ENCODE measurements at places on chromosomes 6 and 20.

GRCh38 chr6:13373488-13373886 lies 45.1 kb upstream of the TBC1D7 start:
- no peak for DNase-seq

DNA sequence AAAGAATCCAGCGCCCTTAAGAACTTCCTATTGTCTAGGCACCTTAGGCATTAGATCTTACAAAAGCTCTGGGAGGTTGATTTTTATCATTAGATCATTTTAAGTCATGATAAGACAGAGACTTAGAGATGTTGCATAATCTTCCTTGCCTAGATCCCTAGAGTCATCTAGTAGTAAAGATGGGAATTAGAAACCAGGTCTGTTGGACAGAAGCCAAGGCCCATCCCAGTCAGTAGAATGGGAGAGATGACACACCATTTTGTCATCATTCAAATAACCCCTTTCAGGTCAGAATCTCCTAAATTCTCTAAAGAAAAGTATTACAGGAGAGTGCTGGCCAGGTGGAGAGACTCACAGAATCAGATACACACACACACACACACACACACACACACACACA lies 579.1 kb downstream of the BMP2 start:
- no peak for DNase-seq

DNA sequence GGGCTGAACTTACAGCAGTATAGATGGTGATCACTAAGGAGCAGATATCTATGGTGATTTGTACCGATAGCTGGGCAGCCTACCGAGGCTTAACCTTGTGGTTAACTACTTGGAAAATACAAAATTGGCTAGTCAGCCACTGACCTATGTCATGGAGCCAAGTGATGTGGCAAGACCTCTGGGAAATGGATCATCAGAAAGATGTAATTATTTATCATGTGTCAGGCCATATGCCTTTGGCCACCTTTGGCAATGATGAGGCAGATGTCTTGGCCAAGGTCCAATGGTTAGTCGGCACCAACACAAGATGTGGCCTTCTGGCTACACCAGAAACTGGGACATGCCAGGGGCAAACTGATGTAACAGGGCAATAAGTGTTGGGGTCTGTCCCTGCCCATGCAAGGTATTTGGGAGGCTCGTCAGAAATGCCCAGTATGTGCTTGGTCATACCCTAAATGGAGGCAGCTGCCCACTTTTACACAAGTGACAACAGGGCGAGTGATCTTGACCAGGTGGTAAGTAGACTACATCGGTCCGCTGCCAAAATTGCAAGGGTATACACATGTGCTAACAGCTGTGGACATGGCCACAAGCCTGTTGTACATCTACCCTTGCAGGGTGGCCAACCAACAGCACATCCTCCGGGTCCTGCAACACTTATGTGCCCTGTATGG lies 30.1 kb downstream of the HDDC2 start:
- no peak for DNase-seq

GRCh38 chr6:2752477-2753109 lies 1.9 kb upstream of the MYLK4 start:
- no peak for DNase-seq

GRCh38 chr6:80969439-80969838 lies 783.0 kb downstream of the TENT5A start:
- no peak for DNase-seq

- no peak for DNase-seq
These were observed 8.0 kb downstream of the RNF217 start for GRCh38 chr6:124970243-124970642.

DNA sequence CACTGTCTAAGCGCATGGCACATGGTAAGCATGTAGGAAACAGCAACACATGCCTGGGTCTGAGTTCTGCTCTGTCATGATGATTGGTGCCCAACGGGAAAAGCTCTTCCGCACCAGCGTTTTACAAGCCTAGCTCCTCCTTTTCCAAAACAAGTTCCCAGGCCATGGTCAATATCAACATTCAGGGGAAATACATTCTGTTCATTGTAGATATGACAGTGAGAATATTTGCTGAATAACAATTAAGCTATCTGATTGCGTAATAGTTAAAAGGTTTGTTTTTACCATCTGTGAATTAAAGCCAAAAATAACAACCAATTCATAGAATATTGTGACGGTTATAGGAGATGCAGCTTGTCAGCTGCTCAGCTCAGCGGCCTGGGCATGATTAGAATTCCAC lies 404.3 kb upstream of the SLC35B3 start:
- DNase-seq, result no peak

DNA sequence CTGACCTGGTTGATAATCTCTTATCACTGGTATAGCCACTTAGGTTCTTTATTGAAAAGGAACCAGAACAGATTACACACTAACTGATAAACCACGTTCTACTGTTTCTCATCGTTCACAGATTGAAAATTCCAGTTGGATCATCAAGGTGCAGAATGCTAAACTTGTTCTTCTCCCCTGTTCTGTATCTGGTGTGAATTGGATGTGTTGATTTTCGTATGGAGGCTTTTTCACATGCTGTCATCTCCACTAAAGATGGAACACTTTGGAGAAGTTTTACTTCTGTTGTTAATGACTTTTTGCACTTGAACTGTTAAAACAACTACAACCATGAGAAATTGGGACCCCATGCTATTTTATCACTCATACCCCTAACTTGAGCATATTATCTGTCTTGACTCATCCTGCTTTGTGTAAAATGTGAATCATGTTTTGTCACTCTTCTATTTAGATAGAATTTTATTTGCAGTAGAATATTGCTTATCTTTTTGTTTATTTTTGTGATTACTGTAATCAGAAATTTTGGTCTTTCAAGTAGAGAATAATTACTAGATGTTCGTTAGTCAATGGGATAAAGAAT lies 17.5 kb downstream of the VAPB start:
- no peak for DNase-seq

GRCh38 chr20:61119794-61120410 lies 132.2 kb upstream of the CDH4 start:
- DNase-seq, result no peak

DNA sequence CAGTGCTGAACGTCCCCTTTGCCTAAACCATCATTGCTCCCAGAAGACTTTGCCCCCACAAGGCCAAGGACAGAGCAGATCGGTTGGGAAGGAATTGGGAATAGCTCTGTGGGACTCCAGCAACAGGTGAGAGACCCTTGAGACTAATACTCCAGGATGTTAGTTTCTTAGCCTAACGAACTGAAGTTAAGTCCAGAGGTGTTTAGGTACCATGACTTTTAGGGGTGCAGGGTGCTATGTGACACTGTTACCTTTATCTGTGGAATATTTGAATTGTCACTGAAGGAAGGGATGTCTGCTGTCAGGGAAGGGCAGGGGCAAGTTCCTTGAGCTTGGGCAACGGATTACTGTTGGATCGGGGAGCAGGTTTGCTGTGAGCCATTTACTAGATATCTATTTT lies 1.9 kb downstream of the BLCAP start:
- DNase-seq, result no peak

- no peak for DNase-seq
These were observed 110.9 kb downstream of the ARMC2 start for GRCh38 chr6:108958900-108959770.

DNA sequence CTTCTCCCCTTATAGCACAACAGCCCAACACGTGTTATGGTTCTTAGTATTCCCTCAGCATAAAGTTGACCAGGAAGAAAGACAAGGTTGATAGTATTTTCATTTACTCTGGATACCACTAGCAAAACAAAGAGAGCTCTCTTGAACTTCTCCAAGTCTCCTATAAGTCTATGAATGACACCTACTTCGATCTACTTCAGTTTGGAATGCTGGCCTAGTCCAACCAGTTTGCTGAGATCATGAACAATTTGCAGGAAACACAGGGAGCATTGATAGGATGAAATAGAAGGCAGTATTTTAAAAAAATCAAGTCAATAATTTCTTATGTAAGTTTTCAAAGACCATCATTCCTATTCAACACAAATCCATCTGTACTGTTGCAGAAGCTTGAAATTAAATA lies 93.6 kb downstream of the GJA10 start:
- no peak for DNase-seq

DNA sequence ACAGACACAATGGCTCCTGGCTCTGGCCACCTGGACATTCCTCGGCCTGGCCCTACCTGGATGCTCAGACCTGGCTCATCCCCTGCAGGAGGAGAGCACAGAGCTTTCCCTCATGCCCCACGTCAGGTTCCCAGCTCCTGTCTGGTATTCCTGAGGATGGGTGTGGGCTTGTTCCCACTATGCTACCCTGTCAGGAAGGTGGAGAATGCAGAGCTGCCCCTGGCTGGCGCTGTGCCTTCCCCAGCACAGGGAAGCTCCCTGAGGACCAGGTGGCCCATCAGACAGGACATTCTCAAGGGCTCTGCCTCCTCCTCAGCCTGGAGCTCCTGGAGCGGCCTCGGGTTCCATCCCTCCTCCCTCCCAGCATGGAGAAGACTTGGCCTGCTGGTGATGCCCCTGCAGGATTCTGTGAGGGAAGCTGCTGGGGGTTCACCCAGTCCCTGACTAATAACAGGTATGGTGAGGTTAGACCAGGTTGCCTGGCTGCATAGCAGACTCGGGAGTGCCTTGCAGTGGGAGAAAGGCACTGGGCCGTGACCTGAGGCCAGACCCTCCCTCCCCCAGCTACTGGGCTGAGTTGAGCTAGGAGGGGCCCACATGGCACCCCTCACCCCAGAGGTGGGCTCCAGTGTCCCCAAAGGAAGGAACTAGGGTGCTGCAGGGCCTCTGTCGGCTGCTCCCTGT lies 156.0 kb upstream of the MLN start:
- no peak for DNase-seq

Data from CD8-positive, alpha-beta memory T cell (primary cell).